ENCODE measurements at places on chromosomes 2 and 18.

- DNase-seq, result no peak
Measured at GRCh38 chr18:25121442-25121841, 230.5 kb downstream of the ZNF521 start.

- no peak for DNase-seq
Measured at GRCh38 chr2:26536371-26537068, 58.6 kb upstream of the OTOF start.

- no peak for DNase-seq
Measured at GRCh38 chr2:57182916-57183315, 863.7 kb upstream of the VRK2 start.

DNA sequence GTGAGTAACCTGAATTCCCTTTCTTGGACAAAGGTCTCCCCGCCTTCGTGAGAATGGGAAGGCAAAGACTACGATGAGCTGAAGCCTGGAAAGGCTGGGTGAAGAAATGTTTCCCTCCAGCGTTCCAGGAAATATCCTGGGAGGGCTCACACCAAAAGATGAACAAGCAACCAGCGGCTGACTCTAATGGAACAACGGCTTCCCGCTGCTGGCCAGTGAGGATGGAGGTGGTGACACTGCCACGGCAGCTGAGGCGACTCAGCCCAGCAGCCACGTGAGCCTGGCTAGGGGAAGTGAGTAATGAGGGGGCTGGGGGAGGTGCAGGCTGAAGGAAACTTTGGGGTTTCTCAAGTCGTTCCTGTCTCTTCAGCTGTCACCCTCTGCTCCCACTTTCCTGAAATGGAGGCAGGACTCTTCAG lies 105.0 kb upstream of the SMAD7 start:
- DNase-seq, result no peak

DNA sequence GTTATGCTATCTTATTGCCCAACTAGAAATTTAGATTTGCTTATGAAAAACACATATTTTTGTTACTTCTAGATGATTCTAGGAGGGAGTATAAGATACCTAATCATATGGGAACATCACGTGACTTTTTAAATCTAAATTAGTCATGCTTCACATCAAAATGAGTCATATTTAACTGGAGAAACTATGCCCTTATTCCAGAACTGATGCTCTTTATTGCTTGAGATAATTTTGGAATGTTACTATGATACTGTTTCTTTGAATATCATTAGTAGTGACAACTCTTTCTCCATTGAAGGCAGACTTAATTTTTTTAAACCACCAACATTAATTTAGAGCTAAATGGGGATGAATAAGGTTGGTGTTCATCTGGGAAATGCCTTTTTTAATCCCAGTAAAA lies 19.9 kb upstream of the ELAC1 start:
- no peak for DNase-seq

DNA sequence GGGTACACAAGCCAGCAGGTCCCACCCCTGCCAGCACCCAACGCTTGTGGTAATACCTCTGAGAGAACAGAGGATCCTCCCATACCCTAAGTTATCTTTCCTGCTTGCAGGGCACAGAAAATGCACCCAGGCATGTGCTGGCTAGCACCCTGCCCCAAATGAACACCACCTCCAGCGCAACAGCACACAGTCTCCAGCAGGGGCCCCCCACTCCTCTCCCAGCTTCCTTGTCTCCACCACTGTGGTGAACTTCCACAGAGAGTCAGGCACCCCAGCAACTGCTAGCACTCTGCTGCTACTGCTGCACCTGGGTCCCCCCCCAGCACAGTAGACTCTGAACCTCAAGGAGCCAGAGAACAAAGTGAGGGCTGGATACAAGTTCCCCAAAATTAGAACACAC lies 216.8 kb upstream of the CNTNAP5 start:
- DNase-seq, result no peak

DNA sequence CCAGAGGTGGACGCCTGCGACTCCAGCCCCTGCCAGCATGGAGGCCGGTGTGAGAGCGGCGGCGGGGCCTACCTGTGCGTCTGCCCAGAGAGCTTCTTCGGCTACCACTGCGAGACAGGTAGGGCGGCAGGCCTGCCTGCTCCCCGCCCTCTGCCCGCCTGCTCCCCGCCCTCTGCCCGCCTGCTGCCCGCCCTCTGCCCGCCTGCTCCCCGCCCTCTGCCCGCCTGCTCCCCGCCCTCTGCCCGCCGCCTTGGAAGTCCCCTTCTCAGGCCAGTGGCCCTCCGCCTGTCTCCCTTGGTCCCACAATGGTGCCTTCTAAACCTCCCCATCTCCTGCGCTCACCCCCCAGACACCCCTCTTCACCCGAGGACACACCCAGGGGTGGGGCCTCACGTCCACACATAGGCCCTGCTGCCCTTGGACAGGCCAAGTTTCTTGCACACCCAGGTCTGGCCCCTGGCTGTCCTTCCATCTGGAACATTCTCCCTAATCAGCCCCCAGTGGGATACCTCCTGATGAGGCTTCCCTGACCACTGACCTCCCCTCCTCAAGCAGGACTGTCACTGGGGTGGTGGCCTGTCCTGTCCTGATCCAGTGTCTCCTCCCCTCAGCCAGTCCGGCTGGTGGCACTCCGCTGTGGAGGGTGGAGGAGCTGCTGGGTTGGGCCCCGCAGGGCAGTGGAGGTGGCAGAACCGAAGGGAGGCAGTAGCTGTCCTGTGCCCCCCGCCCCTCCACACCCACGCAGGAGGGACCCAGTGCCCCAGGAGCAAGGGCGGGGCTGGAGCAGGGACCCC lies 37.9 kb downstream of the MTERF4 start:
- no peak for DNase-seq

GRCh38 chr2:48380208-48380607 lies 149.7 kb upstream of the STON1 start:
- no peak for DNase-seq

- DNase-seq, result no peak
Measured at GRCh38 chr2:55296393-55296792, 27.4 kb upstream of the MTIF2 start.

DNA sequence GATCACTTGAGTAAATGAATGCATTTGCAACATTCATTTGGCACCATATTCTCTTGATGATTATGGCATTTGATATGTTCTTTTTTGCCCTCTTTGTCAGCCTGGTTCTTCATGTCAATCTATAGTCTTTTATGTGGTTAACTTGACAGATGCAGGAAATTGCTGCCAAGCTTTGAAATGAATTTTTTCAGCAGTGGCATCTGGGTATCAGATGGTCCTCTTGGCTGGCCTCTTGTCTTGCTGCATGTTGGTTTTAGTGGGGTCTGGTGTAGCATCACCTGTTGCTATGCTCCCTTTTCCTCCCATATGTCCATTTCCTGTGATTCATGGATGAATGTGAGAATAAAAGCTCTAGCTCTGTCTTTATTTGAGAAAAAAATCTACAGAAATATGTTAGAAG lies 119.9 kb downstream of the DPP4 start:
- DNase-seq, result no peak

GRCh38 chr2:128793404-128793803 lies 474.7 kb upstream of the HS6ST1 start:
- DNase-seq, result no peak

DNA sequence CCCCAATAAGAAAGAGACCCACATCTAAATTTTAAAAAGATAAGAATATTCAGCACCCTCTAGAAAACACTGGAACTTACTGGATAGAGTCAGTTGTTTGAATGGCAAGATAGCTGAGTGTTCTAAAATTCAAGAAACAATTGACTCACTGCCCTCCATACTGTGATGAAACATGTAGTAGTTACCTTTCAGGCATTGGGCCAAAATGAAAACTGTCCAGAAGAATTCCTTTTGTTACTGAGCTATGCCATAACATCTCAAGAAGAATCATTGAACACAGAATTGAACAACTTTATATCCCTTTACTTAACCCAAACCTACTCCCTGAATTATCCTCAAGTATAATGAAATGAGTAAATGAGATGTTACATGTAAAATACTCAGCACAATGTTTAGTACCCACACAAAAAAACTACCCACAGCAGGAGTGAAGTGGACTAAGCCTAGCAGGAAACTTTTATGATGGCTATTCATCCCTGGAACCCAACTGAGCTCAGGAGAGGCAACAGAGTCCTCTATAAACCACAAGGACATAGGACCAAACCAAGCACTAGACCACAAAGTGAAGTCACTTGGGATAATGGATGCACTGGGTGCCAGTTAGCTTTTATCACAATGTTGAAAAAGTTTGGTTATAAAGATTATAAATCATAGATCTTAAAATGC lies 32.7 kb downstream of the RBM43 start:
- DNase-seq, result no peak

- no peak for DNase-seq
Measured at GRCh38 chr2:136175868-136176267, 57.9 kb upstream of the CXCR4 start.

GRCh38 chr2:203582468-203582867 lies 47.4 kb upstream of the RAPH1 start:
- no peak for DNase-seq

DNA sequence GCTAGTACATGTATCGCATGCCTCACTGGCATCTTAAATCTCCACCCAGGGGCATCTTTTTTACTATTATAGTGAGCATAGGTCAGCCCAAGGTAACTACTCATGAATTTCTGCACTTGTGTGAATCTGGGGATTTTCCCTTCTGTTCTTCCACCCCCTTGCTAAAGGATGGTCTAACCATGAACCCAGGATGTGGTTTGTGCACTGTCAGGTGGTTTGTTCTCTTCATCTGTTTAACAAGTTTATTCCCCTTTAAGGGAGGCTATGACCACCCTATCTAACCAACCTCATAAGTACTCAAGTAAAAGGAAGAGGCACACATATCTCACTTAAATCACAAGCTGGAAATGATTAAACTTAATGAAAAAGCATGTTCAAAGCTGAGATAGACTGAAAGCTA lies 243.0 kb downstream of the RPRM start:
- no peak for DNase-seq

GRCh38 chr2:48059975-48060374 lies 153.7 kb upstream of the FBXO11 start:
- no peak for DNase-seq

DNA sequence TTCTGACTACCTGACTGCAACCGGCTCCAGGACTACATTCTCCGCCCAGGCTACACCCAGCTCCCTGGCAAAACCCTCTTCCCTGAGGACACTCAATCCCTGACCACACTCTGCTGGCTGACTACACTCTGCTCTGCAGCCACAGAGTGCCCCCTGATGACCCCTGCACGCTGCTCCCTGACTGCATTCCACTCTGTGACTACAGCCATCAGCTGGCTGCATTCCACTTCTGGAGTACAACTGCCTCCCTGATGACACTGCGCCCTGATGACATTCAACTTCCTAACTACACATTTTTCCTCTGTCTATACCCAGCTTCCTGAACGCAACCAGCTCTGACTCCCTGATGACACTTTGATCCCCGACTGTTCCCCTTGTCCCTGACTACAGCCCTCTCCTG lies 71.3 kb upstream of the NRXN1 start:
- no peak for DNase-seq

DNA sequence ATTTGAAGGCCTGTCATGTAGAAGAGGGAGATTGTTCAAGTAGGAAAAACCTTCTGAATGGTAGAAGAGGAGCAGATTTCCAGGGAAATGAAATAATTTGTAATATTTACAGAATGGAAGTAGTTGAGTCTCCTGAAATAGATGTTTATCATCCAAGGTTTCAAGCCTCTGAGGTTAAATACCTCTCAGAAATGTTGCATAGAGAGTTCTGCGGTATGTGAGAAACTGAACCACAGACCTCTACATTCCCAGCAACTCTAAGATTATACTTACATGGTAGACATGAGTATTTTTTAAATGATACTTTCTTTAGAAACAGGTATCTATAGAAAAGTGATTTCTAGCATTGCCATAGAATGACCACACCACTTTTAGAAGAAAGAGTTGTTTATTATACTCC lies 379.8 kb upstream of the FANCL start:
- no peak for DNase-seq

DNA sequence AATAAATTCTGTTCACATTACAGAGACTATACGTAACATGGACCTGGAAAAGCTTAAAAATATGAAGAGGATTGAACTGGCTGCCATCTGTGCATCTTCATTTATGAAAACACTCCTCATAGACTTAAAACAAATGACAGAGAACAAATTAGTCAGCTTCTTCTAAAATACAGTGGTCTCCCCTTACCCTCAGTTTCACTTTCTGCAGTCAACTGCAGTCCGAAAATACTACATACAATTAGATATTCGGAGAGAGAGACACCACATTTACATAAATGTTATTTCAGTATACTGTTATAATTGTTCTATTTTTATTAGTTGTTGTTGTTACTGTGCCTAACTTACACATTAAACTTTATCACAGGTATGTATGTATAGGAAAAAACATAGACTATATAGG lies 6.5 kb downstream of the RNF103 start:
- DNase-seq, result no peak

DNA sequence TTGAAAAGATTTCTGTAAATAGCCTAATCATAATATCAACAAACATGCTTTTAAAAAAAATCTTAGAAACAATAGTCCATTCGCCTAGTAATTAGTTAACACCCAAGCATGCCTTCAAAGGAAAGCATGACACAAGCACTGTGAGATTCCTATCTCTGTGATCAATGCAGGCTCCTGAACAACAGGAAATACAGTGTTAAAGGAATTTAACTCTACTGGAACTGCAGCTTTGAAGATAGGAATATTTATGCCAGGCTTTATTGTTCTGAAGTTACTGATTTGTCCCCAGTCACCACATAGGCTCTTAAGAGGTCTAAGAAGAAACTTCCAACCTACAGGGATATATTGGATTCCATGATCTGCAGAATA lies 15.4 kb upstream of the FAM124B start:
- DNase-seq, result no peak

- no peak for DNase-seq
Measured at GRCh38 chr2:229433351-229433750, 162.3 kb upstream of the PID1 start.

DNA sequence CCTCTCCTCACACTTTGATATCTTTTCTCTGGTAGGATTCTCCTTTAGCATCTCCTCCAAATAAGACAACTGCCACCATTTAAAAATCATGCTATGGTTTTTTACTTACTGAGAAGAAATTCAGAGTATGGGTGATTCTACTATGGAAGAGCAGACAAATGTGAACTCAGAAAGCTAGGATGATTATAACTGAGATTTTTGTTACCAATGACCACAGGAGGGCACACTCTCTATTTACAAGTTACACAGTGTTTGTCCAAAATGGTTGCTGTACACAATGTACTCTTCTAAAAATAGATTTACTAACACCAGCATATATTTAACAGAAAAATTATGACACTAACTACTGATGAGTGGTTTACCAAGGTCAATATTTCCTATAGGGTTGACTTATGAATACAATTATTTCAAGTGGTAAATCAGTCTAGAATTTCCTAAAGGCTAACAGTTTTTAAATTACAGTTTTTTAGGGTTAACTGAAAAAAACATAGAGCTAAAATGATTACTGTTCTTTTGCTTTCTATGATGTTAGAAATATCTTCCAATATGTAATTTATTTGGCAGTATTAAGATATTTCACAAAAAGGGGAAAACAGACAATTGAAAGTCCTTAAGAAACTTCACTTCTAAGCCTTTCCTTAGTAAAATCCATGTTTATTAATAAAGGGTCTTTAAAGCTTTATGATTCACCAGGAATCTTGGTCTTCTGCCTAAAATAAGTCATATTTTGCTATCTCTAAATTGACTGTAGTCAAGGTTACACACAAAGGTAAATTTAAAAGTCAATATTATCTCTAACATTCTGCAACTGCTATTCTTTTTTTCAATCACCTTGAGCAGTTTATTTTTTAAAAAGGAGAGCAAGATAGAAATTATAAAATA lies 57.2 kb downstream of the MAP4K3 start:
- no peak for DNase-seq
